ENCODE measurements at places on chromosomes 1 and 21. TPM values are rescaled to one million over a fixed set of nuclear protein-coding genes. Genes with fewer than 3 reads are reported as not detected.

Gene LRRC8B
- 2.5 TPM for total RNA-seq

Gene CBR3
- 2.6 TPM for total RNA-seq

Gene JUN
- 54.6 TPM for total RNA-seq

Gene FCRL6
- 0.82 TPM for total RNA-seq

Gene SCCPDH
- total RNA-seq, result 30.8 TPM
